Kidney epithelial cell (primary cell): ENCODE measurements at places on chromosomes 4 and X. TPM values are rescaled to one million over a fixed set of nuclear protein-coding genes. Genes with fewer than 3 reads are reported as not detected.
A peak's percentile ranks its signal among the peaks of the same experiment; 100 is the strongest.

Gene HERC6
- 12.0 and 16.4 TPM in 2 replicates for total RNA-seq

Gene SATL1
- total RNA-seq: 0.07 TPM in 1 of 2 replicates, not detected in the other

Gene TMEM47
- 5.3 and 7.2 TPM in 2 replicates for total RNA-seq

Gene GAGE12E
- not detected in 2 replicates for total RNA-seq

Gene PI4K2B
- total RNA-seq: 9.4 and 10.9 TPM in 2 replicates

DNA sequence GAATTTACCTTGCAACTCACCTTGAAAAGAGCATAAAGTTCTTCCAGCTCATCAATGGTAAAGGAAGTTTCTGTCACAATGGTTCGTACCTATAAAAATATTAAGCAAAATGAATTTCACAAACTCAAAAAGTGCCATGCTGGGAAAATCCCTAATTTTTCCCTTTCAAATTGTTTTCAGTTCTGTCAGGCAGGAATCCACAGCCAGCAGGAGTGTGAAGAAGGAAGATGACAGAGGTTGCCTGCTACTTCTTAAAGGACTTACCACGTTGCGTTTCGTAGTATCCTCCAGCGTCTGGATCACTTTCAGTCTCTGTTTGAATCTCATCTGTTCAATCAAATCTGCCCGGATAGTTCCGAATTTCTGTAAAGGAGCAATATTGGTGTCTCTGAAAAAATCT, 70.3 kb upstream of the UCP1 start:
- no peak for DNase-seq

DNA sequence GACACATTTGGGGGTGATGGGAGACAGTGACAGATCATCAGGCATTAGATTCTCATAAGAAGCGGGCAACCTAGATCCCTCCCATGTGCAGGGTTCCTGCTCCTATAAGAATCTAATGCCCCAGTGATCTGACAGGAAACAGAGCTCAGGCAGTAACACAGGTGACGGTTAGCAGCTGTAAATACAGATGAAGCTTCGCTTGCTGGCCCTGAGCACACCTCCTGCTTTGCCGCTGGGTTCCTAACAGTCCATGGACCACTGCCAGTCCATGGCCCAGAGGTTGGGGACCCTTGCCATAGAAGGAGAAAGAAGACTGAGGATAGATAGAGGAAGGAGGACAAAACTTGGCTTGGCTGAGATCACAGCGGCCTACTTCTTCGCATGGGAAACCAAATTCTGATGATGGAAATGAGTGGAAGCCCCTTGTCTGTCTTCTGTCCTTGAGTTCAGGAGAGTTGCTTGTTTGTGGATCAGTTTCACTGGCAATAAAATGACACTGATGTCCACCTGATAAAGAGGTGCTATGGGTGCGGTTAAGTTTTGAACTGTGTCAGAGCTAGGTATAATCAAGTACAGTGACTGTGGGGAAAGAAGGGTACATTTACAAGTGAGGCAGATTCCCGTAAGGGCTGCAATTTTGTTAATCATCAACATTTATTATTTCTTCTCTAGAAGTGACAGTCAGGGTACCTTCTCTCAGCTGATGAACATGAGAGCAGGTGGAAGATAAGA, 1.7 kb upstream of the TIFA start:
- DNase-seq: no peak

DNA sequence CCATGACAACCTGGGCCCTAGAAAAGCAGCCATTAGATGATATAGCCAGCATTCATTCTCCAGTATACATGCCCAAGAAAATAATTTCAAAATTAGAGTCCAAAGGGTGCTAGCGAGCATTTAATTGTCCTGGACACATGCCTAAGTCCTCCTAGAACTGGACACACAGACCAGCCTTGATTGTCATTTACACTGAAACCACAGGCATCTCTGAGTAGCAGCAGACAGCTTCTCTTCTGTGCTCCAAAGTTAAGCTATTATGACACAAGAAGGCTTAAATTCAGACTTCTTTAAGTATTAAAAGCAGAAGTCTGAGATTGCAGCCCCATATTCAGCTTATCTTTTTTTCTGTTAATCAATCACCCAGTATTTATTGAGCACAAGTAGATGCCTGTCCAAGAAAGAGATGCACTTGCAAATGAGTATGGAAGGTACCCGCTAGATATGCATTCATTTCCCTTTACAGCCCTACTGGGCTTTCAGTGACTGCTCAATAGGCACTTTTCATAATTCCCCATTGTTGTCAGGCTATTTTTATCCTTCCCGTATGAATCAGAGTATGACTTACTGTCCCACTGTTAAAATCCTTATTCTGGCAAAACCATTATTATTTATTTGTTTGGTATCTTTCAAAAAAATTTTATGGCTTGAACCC, 374.1 kb downstream of the FBXW7 start:
- DNase-seq: no peak

DNA sequence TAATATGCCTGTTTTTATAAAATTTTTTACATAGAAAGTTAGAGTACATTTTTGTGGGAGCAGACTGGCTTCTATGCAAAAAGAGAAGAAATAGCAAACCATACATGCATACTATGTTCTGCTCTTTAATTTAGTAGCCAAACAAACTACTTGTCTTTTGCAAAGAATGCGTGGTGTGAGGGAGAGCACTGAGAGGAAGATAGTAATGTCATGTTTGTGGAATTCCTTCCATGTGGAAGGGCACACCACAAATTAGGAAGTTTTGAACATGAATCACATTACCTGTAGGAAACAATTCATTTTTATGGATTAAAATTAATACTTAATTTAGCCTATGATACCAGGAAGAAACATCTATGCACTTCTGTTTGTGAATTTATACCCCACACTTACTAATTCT, 1529.1 kb upstream of the ADGRL3 start:
- DNase-seq: peak; percentile 0

DNA sequence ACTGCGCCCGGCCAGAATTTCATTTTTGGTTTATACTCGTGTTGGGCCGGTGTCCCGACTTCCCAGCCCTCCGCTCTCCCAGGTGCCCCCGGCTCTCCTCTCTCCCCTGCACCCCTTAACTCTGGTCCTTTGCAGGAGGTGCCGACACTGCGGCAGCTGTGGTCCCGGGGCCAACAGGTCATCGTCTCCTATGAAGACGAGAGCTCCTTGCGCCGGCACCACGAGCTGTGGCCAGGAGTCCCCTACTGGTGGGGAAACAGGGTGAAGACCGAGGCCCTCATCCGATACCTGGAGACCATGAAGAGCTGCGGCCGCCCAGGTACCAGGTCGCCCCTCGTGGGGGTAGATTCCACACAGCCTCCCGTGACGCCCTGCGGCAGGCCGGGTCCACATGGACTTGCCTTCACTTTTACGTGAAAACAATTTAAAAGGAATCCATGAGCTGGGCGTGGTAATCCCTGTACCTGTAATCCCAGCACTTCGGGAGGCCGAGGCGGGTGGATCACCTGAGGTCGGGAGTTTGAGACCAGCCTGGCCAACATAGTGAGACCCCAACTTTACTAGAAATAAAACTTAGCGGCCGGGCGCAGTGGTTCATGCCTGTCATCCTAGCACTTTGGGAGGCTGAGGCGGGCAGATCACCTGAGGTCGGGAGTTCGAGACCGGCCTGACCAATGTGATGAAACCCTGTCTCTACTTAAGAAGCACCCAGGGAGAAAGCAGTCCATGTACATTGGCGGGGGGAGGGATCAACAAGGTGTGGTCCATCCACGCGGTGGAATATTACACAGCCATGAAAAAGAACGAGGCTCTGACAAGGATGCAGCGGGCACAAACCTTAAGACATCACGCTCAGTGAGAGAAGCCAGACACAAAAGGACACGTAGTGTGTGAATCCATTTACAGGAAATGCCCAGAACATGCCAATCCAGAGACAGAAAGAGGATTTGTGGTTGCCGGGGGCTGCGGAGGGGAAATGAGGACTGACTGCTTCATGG, 12.0 kb downstream of the PLCXD1 start:
- no peak for DNase-seq

DNA sequence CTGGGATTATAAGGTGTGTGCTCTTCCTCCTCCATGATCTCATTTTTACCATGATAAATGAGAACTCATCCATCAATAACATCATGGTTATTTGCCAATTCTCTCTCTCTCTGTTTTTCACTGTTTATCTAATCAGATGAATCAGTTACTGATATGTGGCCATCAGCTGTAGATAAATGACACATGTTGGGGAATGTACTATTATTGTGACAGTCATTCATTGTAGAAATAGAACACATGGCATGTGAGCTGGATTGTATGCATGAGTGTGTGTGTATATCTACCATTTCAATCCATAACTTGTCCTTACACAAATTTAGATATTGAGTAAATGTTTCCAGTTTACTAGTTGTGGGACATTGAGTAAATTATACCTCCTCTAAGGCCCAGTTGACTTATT, 53.0 kb downstream of the OSTC start:
- DNase-seq: no peak

DNA sequence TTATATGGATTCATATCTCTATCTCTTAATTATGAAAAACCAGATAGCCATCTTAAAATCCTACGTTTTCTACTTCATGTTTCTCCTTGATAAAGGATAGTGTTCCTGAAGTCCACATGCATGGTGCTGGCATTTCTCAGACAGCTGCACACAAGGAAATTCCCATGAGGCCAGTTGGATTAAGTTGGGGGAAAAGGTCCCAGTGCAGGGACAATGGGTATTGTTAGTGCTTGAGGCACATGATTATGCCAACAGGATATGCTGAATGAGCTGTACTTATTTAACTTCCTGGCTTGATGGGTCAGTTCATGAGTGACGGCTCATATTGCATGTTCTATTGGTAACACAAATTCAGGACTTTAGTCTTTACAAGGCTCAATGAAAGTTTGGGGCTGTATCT, 913.9 kb upstream of the NDST4 start:
- DNase-seq: no peak

DNA sequence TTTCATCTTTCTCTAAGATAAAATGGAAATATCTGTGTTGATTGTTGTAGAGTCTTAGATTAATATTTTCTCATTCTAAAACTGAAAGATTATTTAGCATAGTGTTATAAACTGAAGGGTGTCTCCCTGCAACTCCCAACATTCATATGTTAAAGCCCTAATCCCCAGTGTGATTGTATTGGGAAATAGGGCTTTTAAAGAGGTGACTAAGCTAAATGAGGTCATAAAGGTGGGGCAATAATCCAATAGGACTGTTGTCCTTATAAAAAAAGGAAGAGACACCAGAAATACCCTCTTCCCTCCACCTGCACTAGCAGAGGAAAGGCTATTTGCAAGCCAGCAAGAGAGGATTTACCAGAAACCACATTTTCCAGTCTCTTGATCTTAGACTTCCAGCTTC, 1626.4 kb downstream of the C4orf33 start:
- no peak for DNase-seq

DNA sequence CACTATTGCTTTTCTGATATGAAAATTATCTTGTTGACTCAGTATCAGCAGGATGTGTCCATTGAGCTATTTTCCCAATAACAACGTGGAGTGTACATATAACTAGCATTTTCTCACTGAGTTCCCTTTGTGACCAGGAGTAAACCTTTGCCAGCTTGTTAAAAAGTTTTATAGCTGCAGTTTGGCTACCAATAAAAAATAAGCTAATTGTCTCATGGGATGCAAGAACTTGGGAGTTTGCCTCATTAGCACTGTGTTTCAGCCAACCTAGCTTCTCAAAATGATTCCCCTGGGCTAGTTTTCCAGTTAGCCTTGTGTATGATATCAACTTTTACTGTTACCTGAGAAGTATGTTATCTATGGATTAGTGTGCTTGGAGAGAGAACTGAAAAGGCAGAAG, 24.9 kb upstream of the ANXA5 start:
- no peak for DNase-seq
